Spinal cord (tissue), 10 donors: ENCODE measurements at places on chromosomes 11 and 22. TPM values are rescaled to one million over a fixed set of nuclear protein-coding genes. Genes with fewer than 3 reads are reported as not detected.

The ZNHIT2 gene
- 2.7 TPM for total RNA-seq

The TMPRSS13 gene
- total RNA-seq: 0.22 TPM

The NARS2 gene
- 33.5 TPM for total RNA-seq

The ASPHD2 gene
- total RNA-seq: 3.7 TPM

The ME3 gene
- total RNA-seq: 45.4 TPM

The MRPL23 gene
- 46.3 TPM for total RNA-seq

DNA sequence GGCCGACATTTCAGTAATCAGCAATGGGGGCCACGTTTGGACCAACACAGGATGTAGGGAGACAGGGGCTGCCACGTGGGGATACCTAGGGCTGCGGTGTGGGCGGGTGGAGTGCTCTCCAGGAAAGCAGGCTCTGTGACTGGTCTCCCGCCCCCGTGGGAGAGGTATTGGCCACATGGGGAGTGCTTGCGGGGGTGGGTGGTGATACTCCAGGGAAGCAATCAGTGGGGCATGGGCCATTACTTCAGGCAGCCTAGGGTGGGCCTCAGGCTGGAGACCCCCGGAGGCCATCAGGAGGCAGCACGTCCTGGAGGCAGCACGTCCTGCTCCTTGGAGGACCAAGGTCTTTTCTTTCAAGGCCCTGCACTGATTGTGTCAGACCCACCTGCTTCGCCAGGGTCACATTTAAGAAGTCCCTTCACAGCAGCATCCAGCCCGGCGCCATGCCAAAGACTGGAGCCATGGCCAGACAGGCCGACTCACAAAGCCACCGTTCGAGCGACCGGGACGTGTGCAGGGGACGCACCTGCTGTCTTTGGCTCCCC lies 3.0 kb upstream of the MUC2 start:
- no peak for DNase-seq

DNA sequence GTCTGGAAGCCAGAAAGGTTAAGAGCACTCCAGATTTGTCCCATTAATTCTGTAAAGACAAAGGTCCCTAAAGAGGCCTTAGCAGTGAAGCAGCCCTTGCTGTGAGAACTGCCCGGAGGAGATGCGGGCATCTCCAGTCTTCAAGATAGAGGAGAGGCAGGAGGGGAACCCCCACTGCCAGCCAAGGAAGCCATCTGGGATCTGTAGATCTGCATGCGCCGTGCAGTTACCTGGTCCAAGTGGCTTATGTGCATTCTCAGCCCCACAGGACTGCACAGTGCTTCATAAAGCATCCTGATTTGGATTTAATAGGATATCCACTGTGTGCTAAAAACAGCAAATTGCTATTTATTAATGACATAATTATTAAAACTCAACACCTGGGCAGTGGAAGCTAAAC lies 834.6 kb downstream of the NTM start:
- DNase-seq: no peak

DNA sequence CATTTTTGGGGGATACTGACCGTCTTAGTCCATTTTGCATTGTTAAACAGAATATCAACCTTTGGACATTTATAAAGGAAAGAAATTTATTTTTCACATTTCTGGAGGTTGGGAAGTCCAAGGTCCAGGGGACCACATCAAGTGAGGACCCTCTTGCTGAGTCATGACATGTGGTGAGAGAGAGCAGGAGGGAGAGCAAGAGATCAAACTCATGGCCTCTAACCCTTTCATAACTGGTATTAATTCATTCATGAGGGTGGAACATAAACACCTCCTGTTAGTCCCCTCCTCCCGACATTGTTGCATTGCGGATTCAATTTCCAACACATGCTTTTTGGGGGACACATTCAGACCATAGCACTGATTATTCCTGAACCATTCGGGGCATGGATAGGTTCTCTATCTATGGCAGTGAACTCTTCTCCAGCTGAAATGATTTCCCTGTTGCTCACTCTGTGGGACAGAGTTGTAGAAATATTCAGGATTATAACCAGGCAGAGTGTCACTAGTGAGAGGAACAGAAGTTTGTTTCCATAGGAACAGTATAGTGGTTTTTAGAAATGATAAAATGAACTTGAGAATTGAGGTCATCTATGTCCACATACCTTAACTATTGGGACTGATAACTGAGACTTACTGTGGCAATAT lies 88.2 kb upstream of the OR9Q1 start:
- DNase-seq: no peak

The SLC22A8 gene
- total RNA-seq: 13.3 TPM

GRCh38 chr11:81340225-81340624 lies 1393.4 kb downstream of the FAM181B start:
- DNase-seq: no peak

The CD6 gene
- total RNA-seq: 1.6 TPM

The USP2 gene
- 3.0 TPM for total RNA-seq

DNA sequence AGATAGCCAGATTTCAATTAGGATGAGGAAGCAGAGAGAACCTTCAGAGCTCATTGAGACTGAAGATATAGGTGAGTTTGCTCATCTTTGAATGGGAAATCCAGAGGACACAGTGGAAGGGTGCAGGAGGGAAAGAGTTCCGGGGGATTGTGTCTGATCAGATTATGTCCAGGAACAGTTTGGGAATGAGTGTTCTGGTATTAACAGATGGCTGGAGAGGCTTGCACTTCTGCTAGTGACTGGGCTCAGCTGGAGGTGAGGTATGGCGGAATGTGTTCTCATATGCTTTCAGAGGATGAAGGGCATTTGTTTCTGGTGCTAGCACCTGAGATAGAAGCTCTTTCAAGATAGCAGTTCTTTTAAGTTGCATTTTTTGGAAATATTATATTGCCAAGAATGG lies 27.6 kb downstream of the ALKBH3 start:
- DNase-seq: no peak

- DNase-seq: no peak
Observed at GRCh38 chr11:110850846-110851245, 138.6 kb upstream of the ARHGAP20 start.

The TNRC6B gene
- total RNA-seq: 36.0 TPM

GRCh38 chr11:120167659-120168058 lies 29.7 kb upstream of the TRIM29 start:
- no peak for DNase-seq

GRCh38 chr22:26086359-26086758 lies 82.9 kb upstream of the SEZ6L start:
- DNase-seq: no peak

DNA sequence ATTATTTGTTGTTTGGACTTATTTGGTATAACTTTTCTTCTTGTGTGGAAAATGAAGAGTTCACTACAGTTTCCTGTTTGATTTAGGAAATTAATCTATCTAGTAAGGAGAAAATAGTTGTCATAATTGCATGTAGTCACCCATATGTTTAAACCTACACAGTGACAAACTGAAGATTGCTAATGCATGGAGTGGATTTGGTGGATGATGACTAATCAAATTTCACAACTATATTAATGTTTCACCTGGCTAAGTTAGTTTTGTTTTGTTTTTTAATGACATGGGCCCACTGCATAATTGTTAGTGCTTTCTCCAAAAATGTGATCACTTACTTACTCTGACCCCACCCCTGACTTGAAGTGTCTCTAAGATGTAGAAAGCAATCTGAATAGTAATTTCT lies 170.6 kb downstream of the DYNC2H1 start:
- DNase-seq: no peak

The SLC29A2 gene
- 1.5 TPM for total RNA-seq

The RHOD gene
- total RNA-seq: 16.8 TPM
